ENCODE measurements at places on chromosomes 12 and 14.

DNA sequence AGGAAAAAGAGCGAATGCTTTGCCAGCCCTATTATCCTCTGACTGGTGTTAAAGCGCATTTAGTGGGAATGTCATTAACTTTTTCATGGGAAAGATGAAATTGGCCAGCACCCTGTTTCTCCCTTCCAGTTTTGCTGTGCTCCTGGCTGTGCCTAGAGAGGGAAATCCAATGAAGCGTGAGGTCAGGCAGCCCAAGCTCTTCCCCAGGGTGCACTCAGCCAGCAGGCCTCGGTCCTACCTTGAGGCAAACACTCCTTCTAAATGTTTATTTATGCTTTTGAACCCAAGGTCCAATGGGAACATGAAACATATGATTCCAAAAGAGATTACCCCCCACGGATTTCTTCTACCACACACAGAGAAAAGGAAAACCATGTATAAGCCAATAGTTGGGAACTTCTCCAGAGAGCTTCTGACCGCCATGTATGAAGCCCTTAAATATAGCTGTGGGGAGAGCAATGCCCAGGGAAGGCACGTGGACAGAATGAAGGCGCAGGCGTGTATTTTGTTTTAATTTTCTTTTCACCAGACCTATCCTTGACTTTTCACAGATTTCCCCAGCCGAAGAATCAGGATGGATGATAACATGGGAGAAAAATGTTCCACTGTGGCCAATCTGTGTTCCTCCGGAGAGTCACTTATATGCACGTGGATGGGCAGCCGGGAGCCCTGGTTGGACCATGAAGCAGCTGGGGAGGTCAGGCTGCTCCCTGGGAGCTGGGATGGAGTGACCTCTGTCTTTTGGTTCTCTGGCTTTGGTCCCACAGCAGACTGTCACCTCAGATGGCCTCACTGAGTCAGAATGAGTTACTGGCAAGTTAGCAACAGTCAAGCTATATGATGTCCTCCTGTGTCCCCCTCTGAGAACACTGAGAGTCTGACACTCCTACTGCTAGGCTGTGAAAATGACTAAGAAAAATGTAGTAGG lies 37.3 kb downstream of the GPR135 start:
- no peak for DNase-seq

- DNase-seq, result no peak
These were observed 75.7 kb downstream of the SPATS2 start for GRCh38 chr12:49442915-49443314.

GRCh38 chr12:6310771-6311610 lies 509 bp downstream of the PLEKHG6 start:
- no peak for DNase-seq

GRCh38 chr12:114238808-114239207 lies 167.1 kb downstream of the TBX5 start:
- no peak for DNase-seq

- no peak for DNase-seq
These were observed 64.2 kb downstream of the ERH start for GRCh38 chr14:69333791-69334337.

- no peak for DNase-seq
These were observed 144.4 kb upstream of the ATXN7L3B start for GRCh38 chr12:74393272-74393671.

- DNase-seq, result no peak
These were observed 8.5 kb downstream of the TMEM229B start for GRCh38 chr14:67480011-67480410.

DNA sequence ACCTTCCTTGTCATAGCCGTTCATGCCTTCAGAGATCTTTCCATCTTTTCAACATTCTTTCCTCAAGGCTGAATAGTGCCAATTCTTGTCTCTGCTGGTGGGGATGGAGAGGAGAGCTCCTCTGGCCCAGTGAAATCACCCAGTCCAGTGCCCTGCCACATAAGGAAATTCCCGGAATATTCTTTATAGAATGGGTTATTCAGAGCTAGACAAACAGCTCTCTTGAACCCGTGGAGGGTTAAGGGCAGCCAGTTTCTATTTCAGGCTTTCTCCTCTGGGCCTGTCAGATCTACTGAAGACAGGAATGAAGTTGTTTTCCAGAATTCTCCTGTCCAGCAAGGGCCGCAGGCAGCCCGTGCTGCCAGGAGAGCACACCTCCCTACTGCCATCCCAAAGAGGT lies 8.1 kb upstream of the NRIP2 start:
- DNase-seq, result no peak

GRCh38 chr12:109609342-109609741 lies 35.7 kb downstream of the MVK start:
- DNase-seq, result no peak

DNA sequence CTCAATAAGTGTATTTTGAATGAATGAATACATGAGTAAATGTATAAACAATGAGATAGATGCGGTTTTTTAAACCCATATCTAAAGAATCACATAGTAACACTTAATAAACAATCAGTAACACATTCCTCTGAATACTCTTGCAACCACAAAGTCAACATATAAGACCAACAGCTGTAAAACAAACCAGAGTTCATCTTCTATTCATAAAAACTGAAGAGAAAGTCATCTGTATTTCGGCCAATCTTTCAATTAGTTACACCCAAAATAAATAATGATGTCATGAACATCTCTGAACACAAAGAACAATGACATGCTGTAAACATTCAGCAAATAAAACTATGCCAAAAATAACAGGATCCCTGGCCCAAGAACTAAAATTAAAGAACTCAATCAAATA lies 47.2 kb downstream of the ARMH4 start:
- DNase-seq, result no peak
